CD4-positive, alpha-beta T cell treated with Interleukin-4 for 4 hours (primary cell): ENCODE measurements at places on chromosomes 2 and 18.

DNA sequence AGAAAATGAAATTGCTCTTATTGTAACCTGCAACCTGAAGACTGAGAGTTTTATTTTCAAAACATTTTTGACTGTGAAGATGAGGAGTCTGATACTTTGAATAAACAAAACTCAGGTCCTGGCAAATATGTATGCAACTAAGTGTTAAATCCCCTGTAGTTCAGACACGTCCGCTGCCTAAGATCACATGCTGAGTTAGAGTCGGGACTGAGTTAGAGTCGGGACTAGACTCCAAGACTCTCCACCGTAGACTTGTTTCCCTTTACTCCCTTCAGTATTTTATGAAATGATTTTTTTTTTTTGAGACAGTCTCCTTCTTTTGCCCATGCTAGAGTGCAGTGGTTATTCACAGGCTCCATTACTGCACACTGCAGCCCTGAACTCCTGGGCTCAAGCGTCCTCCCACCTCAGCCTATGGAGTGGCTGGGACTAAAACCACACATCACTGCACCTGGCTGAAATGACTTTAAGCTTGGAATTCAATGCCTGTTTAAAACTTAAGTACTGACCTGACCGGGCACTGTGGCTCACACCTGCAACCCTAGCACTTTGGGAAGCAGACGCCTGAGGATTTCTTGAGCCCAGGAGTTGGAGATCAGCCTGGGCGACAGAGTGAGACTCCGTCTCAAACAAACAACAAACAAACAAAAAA, 28.0 kb upstream of the PMAIP1 start:
- no peak for DNase-seq

DNA sequence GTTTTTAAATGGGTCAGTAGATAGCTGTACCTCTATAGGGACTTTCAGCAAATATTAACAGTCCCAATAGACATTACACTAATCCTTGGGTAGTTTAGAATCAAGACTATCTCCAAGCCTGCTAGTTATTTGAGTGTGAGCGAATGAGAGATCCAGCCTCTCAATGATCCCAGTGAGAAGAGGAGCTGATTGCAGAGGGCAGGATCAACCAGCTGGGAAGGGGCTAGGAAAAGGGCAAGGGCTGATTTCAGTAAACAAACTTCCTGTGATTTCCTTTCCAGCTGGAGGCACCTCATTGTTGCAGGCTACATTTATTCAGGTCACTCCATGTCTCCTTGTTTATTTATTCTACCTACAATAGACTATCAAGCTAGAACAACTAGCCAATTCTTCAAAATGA, 84.1 kb upstream of the CTNNA2 start:
- no peak for DNase-seq

- no peak for DNase-seq
Measured at GRCh38 chr18:73544032-73544431, 603.6 kb downstream of the FBXO15 start.

- no peak for DNase-seq
Measured at GRCh38 chr2:229572507-229573271, 141.7 kb downstream of the DNER start.

DNA sequence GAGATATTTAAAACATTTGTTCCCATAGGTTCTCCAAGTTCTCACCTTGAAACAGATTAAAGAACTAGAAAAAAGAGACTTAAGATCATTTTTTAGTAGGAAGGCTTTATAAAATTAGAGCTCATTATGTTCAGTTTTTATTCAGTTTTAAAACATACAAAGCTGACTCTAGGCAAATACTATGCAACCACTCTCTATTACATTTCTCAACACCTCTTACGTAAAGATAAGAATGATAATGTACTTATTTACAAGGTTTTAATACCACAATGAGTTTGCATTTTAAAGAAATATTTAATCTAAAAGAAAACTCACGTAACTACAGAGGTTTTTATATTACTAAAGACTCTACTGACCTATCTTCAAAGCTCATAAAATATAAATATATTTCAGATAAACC, 68.8 kb downstream of the TMEM131 start:
- DNase-seq, result no peak

DNA sequence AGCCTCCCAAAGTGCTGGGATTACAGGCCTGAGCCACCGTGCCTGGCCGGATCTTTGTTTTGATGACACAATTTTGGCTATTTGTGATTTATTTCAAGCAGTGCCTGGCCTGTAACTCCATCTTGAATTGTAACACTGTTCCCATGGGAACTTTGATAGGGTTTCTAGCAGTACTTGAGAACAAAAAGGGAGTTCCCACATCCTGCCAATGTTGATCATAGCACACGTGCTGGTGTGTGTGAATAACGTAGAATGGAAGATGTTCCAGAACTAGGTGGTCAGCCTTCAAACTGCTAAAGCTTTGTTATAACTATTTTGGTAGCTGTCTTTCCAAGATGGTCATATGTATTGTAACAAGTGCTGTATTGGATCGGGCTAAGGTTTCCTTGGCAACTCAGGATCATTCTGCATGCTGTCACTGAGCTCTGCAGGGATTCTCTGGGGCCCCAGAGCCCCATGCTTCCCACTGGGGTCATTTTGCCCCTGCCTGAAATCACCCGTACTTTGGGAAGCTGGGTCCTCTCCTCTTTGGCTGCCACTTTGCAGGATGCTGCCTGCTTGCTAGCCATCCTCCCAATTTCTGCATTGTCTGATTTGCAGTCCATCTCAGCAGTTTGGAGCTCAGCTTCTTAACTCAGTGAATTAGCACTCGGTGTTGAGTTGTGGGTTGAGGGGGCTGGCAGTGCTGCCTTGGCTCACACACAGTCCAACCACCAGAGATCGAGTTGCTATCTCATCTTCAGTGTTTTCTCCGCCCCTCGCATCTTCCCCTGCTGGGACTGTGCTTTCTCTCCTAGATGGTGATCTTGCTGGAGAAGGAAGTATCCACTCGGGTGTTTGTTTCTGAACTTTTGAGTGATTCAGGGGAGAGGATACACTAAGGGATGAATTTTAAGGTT, 26.8 kb downstream of the SH3RF3 start:
- DNase-seq, result no peak

GRCh38 chr2:3210257-3210656, 167.4 kb downstream of the EIPR1 start:
- DNase-seq, result no peak

DNA sequence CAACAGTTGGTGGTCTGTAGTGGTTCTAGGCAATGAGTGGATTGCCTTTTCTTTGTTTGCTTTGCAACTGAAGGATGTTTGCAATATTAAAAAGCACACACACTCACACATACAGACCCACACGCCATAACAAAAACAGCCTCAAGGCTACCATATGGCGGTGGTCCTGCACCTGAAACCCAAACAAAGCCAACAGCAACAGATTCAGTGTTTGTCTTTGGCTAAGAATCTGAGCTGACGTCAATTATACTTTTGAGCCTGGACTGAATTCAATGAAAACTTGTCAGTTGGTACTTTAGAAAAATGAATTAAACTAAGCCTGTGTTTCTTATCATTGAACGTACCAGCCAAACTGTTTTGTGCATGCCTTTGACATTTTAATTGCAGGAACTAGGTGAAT, 65.0 kb upstream of the NYAP2 start:
- no peak for DNase-seq

DNA sequence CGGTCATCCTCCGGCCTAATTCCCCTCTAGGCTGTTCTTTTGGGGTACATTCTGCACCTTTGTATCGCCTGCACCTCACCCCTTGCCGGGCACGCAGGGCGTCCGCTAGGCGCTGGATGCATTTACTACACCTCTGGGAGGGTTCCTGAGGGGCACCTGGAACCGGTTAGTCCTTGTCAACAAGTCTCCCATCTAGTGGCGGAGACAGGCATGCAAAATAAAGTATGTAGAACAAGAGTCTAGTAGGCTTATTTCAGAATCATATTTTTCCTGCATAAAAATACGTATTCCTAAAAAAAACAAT, 705 bp upstream of the TEX261 start:
- DNase-seq, result peak; percentile 68

GRCh38 chr2:128456281-128456680, 137.6 kb upstream of the HS6ST1 start:
- DNase-seq, result no peak

DNA sequence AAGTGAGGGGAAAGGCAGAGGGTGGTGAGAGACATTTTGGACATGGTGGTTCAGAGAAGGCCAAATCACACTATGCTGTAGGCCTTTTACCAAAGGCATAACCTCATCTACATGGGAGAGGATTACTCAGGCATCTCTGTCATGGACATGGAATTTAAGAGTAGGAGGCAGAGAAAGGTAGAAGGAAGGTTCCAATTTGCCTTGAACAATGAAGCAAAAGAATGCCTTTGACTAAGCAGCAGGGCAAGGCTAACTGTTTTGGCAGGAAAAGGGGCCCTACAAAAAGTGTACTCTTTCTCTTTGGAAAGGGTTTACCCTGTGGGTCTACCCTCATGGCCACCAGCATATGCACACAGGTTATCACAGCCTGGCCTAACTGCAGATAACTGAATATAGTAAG, 45.6 kb upstream of the RNU4ATAC start:
- DNase-seq, result no peak

- no peak for DNase-seq
Measured at GRCh38 chr2:219484343-219485200, 14.1 kb upstream of the GMPPA start.

DNA sequence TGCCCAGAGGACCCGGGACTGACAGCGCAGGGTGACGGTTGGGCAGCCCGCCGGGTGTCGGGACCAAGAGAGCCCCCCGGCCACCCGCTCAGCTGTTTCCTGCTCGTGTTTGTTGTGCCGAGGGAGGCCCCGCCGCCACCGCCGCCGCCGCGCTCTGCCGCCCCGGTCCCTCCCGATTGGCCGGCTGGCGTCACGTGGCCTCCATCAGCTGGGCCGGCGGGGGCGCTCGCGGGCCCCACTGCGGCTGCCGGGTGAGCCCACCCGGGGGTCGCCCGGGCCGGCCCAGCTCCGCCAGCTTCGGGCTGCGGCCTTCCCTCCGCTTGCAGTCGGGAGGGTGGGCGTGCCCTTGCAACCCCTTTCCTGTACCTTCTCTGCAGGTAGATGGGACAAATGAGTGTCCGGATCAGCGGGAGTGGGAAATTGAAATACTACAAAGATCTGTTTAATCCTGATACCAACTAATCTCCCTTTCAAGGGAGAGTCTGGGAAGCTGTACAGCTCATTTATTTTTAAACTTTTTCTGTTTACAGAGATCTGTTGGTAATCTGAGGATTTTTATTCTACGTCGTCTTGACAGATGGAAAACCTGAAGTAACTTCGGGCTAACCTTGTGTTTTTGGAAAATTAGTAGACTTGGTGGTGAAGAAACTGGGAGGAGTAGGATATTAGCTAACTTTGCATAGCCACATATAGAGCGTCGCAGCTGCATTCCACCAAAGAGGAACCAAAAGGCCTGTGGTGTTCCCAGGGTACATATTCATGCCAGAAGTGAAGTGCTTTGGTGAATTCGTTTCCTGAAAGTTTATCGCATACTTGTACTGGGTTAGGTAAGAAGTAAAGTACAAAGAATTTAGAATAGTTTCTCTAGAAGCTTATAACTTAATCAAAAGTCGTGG, 1.2 kb downstream of the YPEL5 start:
- DNase-seq, result peak; percentile 69

- DNase-seq, result no peak
Measured at GRCh38 chr2:100822587-100823248, 2.8 kb downstream of the NPAS2 start.

DNA sequence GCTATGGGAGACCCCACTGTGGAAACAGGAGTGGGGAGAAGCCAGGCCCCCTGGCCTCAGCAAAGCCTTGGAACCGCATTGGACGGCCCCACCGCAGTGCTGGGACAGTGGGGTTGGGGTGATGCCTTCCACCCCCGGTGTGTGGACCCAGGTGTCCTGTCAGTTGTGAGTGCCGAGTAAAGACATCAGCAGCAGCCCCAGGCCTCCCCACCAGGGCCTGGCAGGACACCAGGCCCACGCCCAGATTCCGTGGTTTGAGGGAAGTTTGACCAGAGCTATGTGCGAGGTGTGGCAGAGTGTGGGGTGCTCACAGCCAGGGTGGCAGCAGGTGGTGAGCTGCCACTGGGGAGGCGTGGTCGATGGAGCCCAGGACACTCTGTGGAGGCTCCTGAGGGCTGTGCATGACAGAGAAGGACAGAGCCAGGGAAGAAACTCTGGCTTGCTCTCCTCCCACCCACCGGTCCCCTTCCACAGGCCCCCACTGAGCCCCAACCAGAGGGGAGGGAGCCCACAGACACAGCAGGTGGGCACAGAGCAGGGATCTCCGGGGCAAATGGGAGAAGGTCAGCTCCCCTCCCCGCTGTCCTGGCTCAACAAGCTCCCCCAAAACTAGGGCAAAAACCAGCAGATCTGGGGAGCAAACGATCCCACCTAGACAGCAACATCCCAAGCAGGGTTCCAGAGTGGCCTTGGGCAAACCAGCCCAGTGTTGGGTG, 69.1 kb downstream of the TWIST2 start:
- DNase-seq, result no peak

GRCh38 chr2:11652553-11652952, 17.4 kb downstream of the NTSR2 start:
- DNase-seq, result no peak

DNA sequence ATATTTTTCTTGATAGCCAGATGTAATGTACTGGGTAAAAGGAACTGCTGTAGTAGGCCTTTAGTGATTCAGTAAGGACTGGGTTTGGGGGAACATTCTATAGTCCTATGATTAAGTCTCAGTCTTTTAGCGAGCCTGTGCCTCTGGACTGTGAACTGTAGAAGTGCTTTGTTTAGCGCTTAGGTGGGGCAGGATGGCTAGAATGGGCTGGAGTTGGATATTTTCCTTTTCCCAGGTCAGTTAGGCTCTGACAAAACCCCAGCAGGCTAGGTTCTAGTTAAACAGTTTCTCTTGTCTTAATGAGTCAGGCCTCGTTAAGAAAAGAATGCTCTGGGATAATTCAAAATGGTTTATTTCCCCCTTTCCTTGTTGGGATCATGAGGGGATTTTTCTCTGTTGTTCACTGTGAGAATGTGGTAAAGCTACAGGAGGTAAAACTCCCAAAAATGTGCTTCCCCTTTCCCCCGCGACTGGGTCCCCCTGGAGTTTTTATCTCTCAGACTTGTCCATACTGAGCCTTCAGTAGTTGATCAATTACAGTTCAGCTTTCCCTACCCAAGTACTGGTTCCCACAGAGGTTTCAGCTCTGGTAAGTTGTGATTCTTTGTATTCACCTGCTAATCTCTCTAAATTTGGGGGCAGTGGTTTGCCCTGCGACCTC, 31.5 kb downstream of the EHBP1 start:
- no peak for DNase-seq

DNA sequence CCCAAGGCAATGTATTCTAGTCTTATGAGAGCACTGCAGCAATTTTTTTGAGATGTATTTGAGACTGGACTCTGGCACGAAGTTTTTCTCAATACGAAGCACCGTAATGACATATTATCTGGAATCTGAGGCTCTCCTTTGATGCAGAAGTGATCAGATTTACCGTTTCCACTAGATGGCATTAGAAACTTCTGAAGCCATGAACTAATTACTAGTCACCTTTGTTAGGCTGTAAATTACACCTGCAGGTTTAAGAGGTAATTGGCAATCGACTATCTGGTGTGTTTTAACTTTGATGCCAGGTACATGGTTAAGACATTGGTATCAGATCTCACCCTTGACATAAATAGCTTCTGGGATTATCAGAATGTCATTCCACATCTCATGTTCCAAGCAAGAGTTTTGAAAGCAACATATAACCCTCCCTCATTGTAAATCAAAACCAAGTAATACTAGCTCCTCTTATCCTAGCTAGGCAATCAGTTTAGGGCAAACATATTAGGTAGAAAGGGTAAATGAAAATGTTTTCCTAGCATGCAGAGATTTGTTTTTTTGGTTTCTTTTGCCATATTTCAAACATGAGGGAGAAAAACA, 254.6 kb upstream of the SPRED2 start:
- DNase-seq, result no peak

GRCh38 chr2:219445220-219445640, 10.6 kb downstream of the SPEG start:
- no peak for DNase-seq

- no peak for DNase-seq
Measured at GRCh38 chr2:180240774-180241173, 233.7 kb upstream of the CWC22 start.
